ENCODE measurements at places on chromosomes 5 and 9. TPM values are rescaled to one million over a fixed set of nuclear protein-coding genes. Genes with fewer than 3 reads are reported as not detected.

- H3K27ac ChIP-seq: peak overlapping the region; percentile 70
- no peak for DNase-seq
- peaks cover 12% of the 10 kb centered on the region for H3K4me1 ChIP-seq
- peak overlapping the region; percentile 71 for H3K4me3 ChIP-seq
- peaks cover 7% of the 10 kb centered on the region for H3K36me3 ChIP-seq
- H3K27me3 ChIP-seq: no peaks in the 10 kb centered on the region
Observed at GRCh38 chr5:172834415-172835289, 601 bp downstream of the ERGIC1 start.

DNA sequence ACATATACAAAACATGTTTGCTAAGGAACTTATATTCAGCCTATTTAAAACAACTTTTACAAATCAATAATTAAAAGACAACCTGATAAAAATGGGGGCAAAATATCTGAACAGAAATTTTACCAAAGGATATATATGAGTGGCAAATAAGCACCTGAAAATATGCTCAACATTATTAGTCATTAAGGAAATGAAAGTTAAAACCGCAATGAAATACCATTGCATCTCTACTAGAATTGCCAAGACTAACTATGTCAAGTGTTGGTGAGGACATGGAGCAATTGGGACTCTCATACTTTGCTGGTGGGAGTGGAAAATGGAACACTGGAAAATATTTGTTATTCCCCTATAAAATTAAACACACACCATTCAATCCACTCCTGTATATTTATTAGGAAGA, 26.3 kb upstream of the PPP2R2B start:
- no peak overlapping the region for H3K27ac ChIP-seq
- no peaks in the 10 kb centered on the region for H3K27me3 ChIP-seq
- H3K36me3 ChIP-seq: no peaks in the 10 kb centered on the region

- no peaks in the 10 kb centered on the region for H3K27me3 ChIP-seq
- no peak for DNase-seq
- no peak overlapping the region for H3K4me3 ChIP-seq
- H3K36me3 ChIP-seq: peaks cover 62% of the 10 kb centered on the region
- H3K4me1 ChIP-seq: peaks cover 4% of the 10 kb centered on the region
Observed at GRCh38 chr5:634191-634590, 22.1 kb downstream of the CEP72 start.

GRCh38 chr5:135454946-135455345, 2.8 kb upstream of the TIFAB start:
- no peaks in the 10 kb centered on the region for H3K36me3 ChIP-seq
- no peak for DNase-seq
- no peak overlapping the region for H3K4me3 ChIP-seq

DNA sequence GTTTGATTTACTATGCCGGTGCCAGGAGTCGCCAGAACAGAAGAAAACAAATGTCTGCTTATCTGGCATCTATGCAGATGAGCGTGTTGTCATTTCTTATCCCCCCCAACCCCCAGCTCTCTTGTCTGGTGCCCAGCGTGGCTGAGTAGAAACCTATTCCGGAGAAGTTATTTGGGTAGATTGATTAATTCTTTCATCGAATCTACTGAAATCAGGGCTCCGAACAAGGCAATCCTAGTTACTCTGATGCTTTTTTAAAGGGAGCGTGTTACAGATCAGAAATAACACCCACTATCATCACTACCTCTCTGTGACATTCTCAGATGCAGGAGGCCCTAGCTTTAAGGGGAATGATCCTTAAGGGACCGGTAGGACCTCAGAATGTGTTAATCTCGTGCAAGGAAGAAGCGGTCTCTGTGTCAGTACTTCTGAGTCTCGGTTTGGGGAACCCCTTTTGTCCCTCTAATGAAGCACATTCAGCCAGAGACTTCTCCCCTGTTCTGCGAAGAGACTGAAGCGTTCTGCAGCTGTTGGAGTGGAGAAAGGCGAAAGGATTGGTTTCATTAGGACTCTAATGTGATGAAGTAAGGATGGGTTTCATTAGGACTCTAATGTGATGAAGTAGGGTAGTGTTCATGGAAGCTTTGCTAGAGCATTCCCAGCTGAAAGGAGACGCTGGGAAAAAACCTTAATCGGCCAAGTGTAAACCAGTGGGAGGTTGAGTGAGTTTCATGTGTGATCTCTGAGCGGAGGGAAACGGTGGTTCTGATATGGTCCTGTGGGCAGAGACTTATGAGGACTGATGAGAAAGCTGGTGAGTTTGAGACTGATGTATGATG, 1.5 kb downstream of the PIP5K1B start:
- DNase-seq: no peak
- peaks cover 23% of the 10 kb centered on the region for H3K4me1 ChIP-seq
- H3K36me3 ChIP-seq: no peaks in the 10 kb centered on the region

- no peaks in the 10 kb centered on the region for H3K36me3 ChIP-seq
- H3K27ac ChIP-seq: no peak overlapping the region
- no peaks in the 10 kb centered on the region for H3K27me3 ChIP-seq
- H3K4me1 ChIP-seq: no peaks in the 10 kb centered on the region
- no peak for DNase-seq
- H3K4me3 ChIP-seq: no peak overlapping the region
Observed at GRCh38 chr5:156407251-156407650, 80.3 kb downstream of the SGCD start.

GRCh38 chr5:57841676-57842363, 359.2 kb upstream of the ACTBL2 start:
- no peak for DNase-seq
- no peaks in the 10 kb centered on the region for H3K4me1 ChIP-seq
- no peaks in the 10 kb centered on the region for H3K36me3 ChIP-seq
- H3K27ac ChIP-seq: no peak overlapping the region
- no peaks in the 10 kb centered on the region for H3K27me3 ChIP-seq
- H3K4me3 ChIP-seq: no peak overlapping the region

- no peaks in the 10 kb centered on the region for H3K27me3 ChIP-seq
- no peak overlapping the region for H3K4me3 ChIP-seq
- no peaks in the 10 kb centered on the region for H3K36me3 ChIP-seq
- DNase-seq: no peak
- no peak overlapping the region for H3K27ac ChIP-seq
Observed at GRCh38 chr9:8437876-8438275, 638.3 kb upstream of the DMAC1 start.

DNA sequence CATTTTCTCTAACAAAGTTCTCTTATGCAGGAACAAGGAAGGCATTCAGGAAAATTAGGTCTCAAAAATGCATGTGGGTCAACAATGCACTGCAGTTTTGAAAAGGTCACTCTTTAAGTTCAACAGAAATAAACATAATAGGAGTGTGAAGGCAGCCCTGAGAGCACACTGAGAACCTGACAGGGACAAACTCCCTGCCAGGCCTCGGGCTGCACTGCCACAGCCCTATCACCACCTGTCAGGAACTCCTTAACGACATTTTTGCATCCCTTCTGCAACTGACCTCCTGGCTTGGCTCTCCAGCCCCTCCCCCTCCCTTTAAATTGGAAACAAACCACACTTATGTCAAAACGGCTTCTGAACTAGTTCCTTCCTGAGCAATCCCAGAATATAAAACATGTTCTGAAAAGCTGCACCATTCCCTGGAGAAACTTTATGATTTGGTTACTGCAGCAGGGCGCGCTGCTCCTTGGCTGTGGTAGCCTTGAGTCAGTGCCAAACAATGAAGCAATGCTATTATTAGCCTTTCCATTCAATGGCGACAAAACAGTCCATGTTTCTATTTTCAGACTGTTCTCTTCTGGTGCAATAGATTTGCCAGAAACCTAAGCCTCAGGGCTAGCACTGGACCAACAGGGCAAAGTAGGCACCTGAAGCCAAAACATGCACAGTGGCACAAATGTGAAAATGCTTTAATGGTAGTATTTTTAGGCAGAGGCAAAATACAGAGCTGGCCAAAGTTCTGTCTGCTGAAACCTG, 160.1 kb upstream of the ZNF608 start:
- no peaks in the 10 kb centered on the region for H3K36me3 ChIP-seq
- no peak overlapping the region for H3K4me3 ChIP-seq
- H3K27ac ChIP-seq: no peak overlapping the region
- H3K27me3 ChIP-seq: no peaks in the 10 kb centered on the region

The NR2F1 gene
- total RNA-seq: 0.04 TPM
